Naive thymus-derived CD8-positive, alpha-beta T cell (primary cell): ENCODE measurements at places on chromosomes 6 and 20.

- DNase-seq: no peak
Observed at GRCh38 chr6:107110200-107110599, 5.1 kb downstream of the BEND3 start.

- DNase-seq: no peak
Observed at GRCh38 chr6:16132909-16133308, 4.0 kb downstream of the MYLIP start.

GRCh38 chr6:132675002-132675401, 16.0 kb upstream of the TAAR1 start:
- no peak for DNase-seq

DNA sequence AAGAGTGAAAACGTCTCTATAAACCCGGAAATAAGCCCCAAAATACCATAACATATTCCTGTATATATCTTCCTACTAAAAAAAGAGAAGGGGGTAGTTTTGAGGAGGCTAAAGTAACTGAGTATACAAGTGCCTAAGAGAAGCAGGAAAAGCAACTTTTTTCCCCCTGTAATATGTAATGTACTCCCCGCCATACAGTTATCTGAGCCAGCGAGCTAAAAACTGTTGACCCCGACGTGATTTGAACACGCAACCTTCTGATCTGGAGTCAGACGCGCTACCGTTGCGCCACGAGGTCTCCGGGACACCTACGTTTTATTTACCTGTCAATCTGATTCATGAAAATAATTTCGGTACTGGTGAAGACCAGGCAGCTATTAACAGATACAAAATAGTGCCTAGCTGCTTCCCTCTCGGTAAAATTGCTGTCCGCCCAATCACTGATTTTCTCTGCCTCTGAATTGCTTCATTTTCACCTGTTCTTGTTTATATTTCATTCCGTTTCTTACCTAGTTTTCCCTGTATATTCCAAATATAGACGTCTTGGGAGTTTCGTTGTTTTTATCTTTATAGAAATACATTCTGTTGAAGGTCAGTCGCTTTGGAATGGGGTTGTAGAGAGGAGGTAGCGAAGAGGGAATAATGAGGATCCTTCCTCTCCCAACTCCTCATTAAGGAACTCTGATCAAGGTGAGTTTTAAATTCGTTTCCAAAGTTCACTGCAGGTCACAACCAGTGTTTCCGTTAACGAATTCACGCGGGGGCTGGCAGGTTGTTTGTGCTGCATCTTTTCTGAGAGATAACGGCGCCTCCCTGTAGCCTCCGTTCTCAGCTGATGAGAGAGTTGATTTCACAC, 33.6 kb upstream of the BTN3A2 start:
- peak; percentile 55 for DNase-seq

GRCh38 chr20:37331060-37331857, 14.7 kb upstream of the SRC start:
- no peak for DNase-seq

- DNase-seq: no peak
Observed at GRCh38 chr6:15293674-15294073, 47.8 kb downstream of the JARID2 start.

GRCh38 chr6:127206531-127207095, 60.1 kb upstream of the RNF146 start:
- DNase-seq: no peak

DNA sequence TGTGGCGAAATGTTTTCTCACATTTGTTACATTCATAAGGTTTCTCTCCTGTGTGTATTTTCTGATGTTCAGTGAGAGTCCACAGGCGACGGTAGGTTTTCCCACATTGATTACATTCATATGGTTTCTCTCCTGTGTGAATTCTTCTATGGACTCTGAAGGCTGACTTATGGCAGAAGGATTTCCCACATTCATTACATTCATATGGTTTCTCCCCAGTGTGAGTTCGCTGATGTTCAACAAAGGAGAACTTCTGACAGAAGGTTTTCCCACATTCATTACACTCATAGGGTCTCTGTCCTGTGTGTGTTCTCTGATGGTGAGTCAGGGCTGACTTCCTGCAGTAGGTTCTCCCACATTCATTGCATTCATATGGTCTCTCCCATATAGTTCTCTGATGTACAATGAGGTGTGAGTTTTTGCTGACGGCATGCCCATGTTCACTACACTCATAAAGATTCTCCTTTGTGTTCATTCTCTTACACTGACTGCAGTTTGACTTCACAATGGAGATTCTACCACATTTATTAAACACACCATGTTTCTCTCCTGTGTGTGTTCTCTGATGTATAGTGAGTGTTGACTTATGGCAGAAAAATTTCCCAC, 11.9 kb downstream of the ZNF334 start:
- DNase-seq: no peak

DNA sequence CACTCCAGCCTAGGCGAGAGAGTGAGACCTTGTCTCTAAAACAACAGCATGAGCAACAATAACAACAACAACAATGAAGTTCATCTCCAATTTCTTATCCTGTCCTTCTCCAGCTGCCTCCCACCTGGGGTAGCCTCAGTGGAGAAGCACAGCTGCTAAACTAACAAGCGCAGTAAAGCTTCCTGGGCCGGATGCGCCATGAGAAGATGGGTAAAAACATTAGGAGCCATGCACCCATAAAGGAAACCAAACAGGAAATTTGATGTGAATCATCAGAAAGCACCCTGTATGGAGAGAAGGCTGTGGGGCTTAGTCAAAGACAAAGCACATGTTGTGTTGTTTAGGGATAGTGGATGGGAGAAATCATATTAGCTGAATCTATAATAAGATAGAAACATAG, 61.1 kb upstream of the CCN6 start:
- DNase-seq: no peak

- DNase-seq: no peak
Observed at GRCh38 chr20:3459881-3460307, 10.9 kb upstream of the ATRN start.

DNA sequence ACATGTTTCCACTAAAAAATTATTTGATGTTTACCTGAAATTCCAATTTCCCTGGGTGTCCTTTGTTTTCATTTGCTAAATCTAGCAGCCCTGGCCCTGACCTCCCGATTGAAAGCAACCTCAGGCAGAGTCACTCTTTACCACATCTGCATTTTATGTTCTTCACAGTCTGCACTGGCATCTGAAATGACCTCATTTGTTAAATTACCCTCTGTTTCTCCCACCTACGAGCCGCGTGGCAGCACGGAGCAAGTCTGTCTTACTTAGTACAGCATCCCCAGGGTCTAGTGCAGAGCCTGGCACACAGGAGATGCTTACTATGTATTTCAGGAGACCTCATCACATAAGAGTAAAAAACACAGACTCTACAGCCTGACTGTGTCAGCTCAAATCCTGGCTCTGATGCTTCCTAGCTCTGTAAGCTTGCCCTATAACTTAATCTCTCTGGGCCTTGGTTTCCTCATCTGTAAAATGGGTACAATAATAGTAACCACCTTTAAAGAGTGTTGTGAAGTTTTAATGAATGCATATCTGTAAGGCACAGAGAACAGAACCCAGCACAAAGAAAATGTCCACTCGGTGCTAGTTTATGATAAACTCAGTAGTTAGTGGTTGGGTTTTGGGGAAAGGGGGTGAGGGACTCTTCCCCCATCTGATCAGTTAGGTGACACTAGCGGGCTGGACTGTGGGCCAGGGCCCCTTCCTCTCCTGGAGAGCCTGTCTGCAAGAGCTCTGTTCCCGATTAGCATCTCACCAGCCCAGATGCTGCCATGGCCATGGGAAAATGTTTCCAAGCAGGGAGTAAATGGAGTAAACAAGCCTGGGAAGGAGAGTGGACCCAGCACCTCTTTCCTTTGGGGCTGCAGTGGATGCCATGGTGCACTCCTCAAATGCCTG, 88.2 kb downstream of the PREX1 start:
- DNase-seq: no peak

DNA sequence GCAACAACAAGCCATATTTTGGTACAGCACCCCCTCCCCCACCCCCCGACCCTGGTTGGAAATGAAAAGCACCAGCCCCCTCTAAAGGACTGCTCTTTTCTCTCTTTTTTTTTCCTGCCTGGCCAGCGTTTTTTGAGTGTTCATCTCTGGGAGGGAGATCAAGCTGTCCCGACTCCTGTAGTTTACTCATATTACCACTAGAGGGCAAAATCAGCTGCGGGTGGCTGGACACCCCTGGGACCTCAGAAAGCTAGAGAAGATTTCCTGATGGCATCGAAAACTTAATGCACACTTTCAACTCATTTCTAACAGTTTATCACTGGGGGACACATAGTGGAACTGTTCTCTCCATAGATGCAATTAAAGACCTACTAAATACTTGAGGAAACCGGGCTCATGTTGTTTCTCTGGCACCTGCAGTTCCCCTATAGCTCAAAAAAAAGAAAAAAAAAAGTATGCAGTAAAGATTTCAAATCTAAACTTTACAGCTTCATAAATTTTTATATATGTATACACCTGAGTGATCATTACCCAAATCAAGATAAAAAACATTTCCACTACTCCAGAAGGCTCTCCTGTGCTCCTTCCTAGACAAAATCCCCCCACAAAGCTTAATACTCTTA, 24.4 kb downstream of the CNBD2 start:
- peak; percentile 51 for DNase-seq

GRCh38 chr6:146444189-146444588, 99.4 kb upstream of the RAB32 start:
- DNase-seq: no peak

DNA sequence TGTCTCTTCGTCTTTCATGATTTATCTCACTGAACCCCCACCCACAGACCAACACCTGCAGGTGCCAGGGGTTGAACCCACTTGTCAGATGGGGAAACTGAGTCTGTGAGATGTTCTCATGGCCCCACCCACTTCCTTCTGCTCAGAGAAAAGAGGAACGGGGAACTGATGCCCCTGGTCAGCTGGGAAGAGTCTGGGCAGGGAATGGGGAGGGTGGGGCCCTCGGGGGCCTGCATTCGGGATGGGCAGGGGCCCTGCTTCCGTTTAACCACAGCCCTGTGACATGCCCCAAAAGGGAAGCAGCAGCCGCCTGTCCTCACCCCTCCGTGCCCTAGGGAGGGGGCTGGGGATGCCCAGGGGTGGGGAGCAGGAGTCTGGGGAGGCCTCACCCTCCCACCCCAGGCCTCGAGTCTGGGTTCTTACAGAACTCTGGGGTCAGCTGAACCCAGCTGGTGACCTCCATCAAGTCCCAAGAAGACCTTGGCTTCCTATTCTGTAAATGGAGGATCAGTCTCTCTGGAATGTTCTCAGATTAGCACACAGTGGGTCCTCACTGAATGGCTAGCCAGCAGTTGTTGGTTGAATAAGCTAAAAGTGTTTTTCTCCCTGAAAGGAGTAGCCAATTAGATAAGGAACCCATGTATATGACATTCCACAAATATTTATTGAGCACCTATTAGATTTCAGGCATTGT, 81.5 kb downstream of the CEBPB start:
- DNase-seq: no peak

- no peak for DNase-seq
Observed at GRCh38 chr6:112038268-112038667, 15.6 kb upstream of the CCN6 start.

DNA sequence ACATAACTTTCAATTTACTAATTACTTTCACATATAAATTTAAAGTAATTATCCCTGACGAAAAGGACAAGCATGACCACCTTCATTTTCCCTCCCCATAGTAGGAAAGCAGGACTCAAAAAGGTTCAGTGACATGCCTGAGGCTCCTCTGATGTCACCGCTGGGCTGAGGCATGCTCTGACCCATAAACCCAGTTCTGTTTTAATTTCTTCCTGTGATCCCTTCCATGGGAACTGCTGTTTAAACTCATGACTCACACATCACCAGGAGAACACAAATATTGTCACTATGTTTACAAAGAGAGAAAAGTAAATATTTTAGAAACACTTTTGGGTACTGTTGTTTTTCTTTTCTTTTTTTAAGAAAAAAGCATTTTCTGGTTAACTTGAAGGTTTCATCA, 38.0 kb upstream of the NR2E1 start:
- no peak for DNase-seq

- DNase-seq: no peak
Observed at GRCh38 chr6:100574836-100575235, 110.1 kb upstream of the SIM1 start.

- DNase-seq: no peak
Observed at GRCh38 chr6:100130630-100131029, 136.6 kb upstream of the MCHR2 start.

DNA sequence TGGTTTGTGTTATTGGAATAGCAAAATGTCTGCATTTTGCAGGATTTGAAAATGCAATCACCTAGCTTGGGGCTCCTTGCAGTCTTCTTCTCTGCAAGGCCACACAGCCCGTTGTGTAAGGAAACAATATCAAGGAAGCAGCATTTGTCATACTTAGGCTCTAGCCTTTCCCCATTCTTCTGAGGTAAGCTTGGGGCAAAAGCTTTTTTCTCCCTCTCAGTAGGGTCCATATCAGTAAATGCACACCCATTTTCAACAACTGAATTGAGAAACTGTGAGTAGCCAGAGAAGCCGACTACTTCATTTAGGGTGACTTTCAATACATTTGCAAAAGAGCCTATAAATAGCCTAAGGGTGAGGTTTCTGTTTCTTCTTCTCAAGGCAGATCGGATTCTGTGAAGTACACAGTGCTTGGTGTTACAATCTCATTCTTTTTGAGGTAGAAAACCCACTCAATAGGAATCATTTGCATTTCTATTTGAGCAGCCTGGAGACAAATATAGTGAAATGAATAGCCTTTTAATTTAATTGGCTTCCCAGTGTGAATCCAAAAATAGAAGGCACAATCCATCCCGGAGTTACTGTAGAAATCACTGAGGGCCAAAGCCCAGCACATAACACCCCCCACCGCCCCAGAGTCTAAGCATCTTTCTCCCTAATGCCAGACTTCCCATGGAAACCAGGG, 61.8 kb downstream of the BTBD3 start:
- DNase-seq: no peak

DNA sequence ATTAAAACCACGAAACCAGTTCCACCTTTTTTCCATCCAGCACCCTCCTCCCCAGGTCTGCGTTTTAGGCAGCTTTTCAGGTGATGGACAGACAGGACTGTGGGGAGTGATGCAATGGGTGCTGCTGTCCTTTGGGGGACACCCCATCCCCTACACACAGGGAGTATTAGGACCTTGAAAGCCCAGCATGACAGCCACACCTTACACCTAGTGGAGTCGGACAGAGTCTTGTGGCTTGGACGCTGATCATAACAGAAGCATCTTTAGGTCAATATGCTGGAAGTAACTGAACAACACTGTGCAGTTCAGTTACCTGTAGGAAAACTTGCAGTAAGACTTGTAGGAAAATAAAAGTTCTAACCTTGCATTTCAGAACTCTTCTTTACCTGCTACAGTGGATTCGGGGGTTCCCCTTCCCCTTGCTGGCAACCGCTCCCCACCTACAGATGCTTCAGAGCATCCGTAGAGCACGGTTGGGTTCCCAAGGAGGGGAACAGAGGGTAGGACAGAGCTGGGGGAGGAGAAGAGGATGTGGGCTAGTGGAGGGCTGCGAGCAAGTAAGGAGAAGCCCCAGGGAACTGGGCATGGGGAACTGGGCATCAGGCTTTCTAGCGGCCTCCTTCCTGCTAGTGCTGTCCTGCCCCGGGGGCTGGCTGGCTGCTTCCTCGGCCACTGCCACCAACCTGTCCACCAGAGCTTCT, 31.7 kb downstream of the PLEKHG1 start:
- DNase-seq: no peak

- no peak for DNase-seq
Observed at GRCh38 chr6:160162030-160162566, 40.5 kb downstream of the SLC22A1 start.

- DNase-seq: no peak
Observed at GRCh38 chr6:76697585-76697984, 625.1 kb upstream of the IMPG1 start.

GRCh38 chr6:54621285-54621684, 225.3 kb upstream of the FAM83B start:
- DNase-seq: no peak

GRCh38 chr6:12351672-12352071, 61.5 kb downstream of the EDN1 start:
- no peak for DNase-seq

GRCh38 chr6:104409913-104410312, 449.8 kb downstream of the HACE1 start:
- no peak for DNase-seq
